ENCODE measurements at places on chromosomes 6 and 20.

DNA sequence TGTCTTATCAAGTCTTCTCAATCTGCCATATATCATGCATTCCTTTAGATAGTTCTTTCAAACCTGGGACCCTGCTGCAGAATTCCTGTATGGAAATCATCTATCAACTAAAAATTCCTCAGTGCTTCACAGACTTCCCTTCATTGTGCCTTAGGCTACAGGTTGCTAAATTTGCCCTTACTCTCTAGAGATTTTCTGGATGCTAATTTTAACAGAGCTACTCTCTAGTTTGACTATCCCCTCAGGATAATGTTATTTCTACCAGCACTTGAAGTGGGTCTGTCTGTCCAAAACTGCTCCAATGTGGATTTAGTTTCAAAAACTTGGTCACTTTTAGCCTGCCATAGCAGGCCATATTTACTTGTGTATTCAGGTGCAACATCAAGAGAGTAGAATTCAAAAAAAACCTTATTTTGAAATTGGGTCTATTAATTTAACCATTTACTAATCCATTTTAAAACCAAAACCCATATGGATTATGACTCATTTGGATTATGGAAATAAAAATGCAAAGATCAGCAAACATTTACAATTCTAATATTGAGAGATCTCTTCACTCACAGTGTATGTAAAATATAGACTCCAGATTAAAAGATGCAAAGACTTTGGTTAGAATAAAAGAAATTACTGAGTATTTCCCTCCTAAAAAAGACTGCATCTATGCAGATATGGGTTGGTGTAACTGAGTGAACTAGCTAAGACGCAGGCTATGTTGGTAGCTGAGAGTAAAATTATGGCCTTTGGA is 13.9 kb upstream of the COX7A2 start:
- no peak for DNase-seq

GRCh38 chr6:50714487-50715379 is 1.4 kb downstream of the TFAP2D start:
- DNase-seq: no peak

DNA sequence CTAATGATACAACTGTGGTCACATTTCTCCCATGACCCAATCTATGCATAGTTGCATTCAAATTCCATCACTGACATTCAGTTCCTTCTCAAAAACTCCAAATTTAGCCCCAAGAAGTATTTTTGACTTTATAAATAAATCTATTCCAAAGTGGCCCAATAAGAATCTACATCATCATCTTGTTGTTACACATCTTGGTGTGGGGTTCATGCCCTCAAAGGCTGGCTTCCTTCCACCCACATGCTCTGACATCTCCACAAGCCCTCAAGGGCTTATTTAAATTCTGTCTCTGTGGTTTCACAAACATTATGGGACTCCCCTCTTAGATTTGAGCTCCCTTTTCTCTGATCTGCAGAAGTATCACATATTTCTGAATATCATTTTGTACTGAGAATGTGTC is 585.3 kb upstream of the BTBD3 start:
- DNase-seq: no peak

DNA sequence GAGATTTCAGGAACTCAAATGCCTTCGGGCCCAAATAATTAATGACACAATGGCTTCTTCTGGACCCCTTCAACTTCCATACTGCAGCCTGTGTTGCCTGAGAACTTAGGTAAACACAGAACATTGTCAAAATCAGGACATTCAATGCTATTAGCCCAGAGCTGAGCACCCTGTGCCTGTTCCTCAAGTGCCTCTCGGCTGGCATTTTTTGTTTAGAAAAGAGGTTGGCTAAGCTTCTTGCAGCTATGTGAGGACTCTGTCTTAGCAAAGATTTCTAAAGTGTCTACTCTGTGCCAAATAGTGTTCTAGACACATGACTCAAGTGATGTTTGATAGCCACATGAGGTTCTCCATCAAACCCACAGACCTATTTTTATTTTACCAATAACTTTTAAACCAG is 289.3 kb upstream of the ARID1B start:
- no peak for DNase-seq

GRCh38 chr20:58684291-58684690 is 8.3 kb upstream of the NPEPL1 start:
- DNase-seq: no peak

- DNase-seq: no peak
These were observed 20.8 kb downstream of the SRC start for GRCh38 chr20:37366743-37367142.

- no peak for DNase-seq
These were observed 235.4 kb upstream of the SLC35B3 start for GRCh38 chr6:8670792-8671191.

- no peak for DNase-seq
These were observed 115.7 kb downstream of the OGFRL1 start for GRCh38 chr6:71404145-71404966.

- DNase-seq: no peak
These were observed 70.4 kb downstream of the SOX4 start for GRCh38 chr6:21663966-21664313.

DNA sequence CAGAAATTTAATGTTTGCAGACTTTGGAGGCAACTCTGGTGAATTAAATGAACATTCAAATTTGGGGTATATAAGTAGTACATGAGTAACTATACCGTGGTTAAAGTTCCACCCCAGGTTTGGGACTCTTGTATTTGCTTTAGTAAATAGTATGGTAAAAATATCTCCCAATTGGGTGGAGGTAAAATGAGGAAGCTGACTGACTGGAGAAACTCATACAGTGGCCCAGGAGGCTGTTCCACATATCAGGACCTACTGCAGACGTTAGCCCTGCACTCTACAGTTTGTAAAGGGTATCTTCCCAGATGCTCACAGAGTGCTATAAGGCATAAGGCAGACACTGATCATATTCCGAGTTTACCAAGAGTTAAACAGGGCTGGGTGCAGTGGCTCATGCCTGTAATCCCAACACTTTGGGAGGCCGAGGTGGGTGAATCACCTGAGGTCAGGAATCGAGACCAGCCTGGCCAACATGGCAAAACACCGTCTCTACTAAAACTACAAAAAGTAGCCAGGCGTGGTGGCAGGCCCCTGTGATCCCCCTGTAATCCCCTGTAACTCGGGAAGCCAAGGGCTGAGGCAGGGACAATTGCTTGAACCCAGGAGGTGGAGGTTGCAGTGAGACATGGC is 53.7 kb downstream of the CPXM1 start:
- DNase-seq: no peak

DNA sequence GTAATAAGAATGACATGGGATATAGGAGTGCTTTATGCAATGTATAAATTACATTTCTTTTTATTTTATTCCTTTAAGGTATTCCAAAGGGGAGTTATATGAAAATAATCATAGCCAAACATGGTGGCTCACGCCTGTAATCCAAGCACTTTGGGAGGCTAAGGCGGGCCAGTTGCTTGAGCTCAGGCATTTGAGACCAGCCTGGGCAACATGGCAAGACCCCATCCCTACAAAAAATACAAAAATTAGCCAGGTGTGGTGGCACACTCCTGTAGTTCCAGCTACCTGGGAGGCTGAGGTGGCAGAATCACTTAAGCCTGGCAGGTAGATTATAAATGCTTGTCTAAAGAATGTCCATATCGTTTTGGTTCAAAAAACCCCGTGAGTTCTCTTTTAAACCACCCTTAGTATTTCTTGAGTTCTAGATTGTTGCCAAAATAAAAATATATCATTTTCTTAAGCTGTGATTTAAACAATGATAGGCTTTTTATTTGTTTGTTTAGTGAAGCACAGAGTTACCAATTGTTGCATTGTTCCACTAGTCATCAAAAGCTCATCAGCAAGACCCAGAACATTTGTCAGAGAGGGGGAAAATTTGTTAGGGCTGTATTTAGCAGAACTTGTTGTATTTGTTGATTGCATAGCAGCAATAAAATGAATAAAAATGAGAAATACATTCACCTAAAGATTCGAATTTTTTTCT is 146.2 kb downstream of the KHDC1L start:
- DNase-seq: no peak

- no peak for DNase-seq
These were observed 284.3 kb upstream of the FERMT1 start for GRCh38 chr20:6407163-6407562.

- no peak for DNase-seq
These were observed 337.2 kb downstream of the HACE1 start for GRCh38 chr6:104522533-104522932.

- DNase-seq: no peak
These were observed 420.9 kb downstream of the GJA1 start for GRCh38 chr6:121856296-121856695.

Data from activated naive CD8-positive, alpha-beta T cell treated with anti-CD3 and anti-CD28 coated beads, Interleukin-2, amount 10 ng/mL, durations not matched to agents 7 days and 5 days (primary cell).